Right cardiac atrium (tissue), 5 donors: ENCODE measurements at places on chromosomes 13 and 19.

GRCh38 chr19:17824339-17824738 is 3.0 kb upstream of the INSL3 start:
- no peak for DNase-seq

GRCh38 chr19:48186541-48186991 is 16.1 kb downstream of the ZSWIM9 start:
- no peak for DNase-seq

DNA sequence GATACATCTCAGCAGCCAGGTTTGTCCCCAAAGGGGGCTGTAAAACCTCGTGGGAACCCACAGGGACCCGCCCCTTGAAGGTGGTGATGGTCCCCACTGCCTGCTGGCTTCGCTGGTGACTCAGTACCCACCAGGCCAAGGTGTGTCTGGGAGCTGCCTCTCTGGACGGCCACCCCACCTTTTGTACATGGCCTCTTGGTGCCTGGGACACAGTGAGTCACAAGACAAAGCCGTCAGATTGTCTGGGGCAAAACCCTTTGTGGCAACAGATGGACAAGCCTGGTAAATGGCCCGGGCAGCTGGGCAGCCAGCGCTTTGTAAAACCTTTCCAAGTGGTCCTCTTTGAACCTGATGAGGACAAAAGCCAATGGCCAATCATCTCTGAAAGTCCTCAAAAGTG is 27.9 kb upstream of the KLF2 start:
- DNase-seq = no peak

- DNase-seq = no peak
Measured at GRCh38 chr13:23505007-23505406, 65.2 kb upstream of the TNFRSF19 start.

DNA sequence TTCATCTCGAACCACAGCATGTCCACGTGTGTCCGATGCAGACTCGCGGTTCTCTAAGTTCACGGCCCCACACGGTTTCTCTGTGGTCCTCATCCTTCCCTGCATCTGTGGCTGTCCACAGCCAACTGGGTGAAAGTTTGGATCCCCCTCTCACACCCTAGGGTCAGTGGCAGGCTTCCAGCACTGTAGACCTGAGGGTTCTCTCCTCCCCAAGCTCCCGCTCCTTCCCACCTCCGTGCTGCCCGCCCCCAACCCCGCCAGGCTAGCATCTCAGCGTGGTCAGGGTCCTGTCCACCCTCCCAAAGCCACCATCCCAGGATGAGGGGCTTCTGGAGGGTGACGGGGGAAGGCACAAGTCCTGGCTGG is 3.0 kb downstream of the ANGPTL4 start:
- no peak for DNase-seq

DNA sequence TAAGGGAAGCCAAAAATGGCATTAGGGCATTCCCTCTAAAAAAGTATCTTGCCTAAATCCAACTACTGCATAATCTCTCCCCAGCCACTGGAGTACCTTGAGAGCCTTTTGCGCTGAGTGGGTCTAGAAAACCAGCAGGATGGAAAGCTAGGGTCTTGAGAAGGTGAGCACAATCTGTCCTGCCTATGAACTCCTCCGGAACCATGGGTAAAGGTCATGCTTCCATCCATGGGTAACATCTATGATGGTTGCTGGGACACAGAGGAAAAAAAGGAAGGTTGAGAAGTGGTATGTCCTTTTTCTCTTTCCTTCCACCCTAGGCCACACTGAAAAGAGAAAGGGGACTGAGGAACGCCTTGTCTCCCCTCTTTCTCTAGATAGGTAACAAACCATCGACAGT is 52.4 kb downstream of the ZNF676 start:
- DNase-seq = no peak

DNA sequence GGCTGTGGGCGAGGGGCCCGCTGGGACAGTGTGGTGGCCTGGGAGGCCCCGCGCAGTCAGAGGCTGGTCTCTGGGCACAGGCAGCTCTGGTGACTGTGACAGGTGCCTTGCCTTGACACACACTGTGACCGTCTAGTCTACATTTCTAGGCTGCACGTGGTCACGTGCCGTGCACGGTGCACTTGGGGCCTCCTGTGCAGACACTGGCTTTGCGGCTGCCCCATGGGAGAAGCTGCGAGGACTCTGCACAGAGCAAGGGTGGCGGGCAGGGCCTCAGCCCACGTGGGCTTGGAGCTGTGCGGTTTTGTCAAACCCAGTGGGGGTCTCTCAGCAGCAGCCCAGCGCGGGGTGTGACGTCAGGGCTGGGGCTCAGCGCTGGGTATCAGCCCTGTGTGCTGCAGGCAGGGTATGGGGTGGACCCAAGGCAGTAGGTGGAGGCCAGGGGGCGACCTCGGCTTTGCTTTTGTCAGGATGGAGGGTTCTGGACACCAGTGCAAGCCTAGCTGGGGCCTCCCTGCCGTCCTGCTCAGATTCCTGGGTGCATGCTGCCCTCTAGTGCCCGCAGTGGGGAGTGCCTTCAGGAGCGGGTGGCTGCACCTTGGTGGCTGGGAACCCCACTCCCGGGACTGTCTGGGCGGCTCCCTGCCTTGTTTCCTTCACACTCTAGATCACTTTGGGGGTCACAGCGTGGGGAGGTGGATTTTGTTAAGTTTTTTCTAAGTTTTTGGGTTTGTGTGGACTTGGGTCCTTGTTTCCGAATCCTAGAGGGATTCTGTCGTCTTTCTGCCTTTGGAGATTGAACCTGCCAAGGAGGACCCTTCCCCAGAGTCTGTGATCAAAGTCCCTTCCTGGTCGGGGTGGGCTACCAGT is 62.6 kb downstream of the KDM4B start:
- peak; percentile 93 for DNase-seq

GRCh38 chr13:95156208-95156607 is 145.0 kb downstream of the ABCC4 start:
- no peak for DNase-seq

DNA sequence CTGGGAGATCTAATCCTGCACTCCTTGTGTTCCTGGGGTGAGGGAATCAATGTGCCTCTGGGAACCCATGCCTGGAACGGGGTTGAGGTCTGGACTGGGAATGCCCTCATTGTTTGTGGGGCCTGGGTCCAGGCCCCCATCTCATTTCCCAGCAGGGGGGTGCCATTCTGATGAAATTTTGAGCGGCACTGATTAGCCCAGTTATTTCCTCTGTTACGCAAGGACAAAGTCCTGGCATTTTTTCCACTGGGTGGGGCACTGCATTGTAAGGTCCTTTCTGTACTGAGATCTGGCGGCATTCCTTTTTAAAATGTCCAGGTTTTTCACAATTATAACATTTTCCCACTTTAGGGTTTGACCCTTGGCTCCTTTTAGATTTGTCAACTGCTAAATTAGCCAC is 14.8 kb downstream of the FPR3 start:
- peak; percentile 34 for DNase-seq

DNA sequence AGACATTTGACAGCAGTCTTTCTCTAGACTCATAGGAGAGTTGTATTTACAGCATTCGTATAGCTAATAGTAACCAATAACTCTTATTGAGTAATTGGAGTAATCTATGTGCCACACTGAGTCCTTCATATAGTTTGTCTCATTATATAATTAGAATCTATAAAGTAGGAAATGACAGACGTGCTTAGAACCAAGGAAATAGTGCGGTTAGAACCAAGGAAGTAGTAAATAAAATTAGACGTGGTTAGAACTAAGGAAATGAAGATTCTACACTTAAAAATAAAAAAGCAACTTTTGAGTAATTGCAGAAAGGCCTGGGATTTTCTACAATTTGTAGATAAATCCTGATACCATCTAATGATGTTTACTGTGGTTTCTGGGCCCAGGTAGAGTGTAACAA is 107.8 kb upstream of the TNFSF11 start:
- DNase-seq = no peak

DNA sequence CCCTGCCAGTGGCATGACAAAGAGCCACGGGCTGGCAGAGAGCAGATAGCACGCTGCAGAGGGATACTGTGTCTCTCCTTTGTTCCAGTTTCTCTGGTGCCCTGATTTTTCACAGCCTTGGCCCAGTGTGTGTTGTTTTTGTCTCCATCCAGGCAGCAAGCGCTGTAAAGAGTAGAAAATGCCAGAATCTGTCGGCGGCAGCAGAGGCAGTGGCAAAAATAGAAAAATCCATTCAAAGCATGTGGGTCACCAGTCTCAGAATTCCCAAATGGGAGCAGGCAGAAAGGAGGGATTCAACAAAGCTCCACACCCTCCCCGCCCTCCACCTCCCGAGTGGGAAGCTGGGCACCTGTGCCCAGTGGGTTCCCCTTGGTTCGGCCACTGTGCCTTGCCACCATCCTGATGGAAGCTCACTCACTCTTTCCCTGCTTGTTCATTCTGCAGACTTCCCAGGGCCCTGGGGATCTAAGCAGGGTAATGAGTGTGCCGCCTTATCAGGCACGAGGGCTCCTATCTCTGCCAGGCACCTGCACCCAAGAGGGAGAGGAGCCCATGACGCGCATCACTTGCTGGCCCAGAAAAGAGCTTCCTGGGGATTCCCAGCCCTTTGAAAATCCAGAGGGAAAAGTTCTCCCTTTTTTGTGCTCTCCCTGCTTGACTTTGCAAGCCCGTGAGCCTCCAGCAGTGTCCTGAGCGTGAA is 416.9 kb downstream of the IRS2 start:
- no peak for DNase-seq
